Cortex of kidney (tissue), 1 donor: ENCODE measurements at places on chromosomes 13 and 19.

GRCh38 chr13:98838776-98839175, 86.3 kb upstream of the SLC15A1 start:
- DNase-seq = no peak

DNA sequence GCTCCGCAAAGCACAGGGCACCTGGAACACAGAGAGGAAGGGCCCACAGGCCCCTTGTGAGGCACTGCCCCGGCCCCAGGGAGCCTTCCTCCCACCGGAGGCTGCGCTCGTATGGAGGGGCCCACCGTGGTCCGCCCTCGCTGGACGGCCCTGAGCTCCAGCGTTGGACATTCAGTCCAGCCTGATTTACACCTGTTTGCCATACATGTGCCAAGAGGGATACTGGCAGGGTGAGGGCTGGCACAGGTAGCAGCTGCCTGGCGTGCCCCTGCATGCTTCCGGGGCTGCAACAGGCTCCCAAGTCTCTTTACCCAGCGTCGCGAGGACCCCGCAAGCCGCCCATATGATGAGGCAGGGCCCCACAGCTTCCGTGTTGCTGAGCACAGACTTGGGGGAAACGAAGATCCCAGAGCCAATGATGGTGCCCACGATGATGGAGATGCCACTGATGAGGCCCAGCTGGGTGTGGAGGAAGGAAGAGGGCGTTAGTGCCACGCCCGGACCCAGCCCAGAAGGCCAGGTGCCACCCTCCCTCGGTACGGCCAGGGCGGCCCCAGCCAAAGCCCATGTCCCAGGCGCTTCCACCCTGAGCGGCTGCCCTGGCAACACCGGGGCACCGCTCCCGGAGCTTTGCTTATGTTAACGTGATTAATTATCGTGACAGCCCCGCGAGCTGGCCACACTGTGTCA, 5.1 kb downstream of the SLC7A9 start:
- no peak for DNase-seq

DNA sequence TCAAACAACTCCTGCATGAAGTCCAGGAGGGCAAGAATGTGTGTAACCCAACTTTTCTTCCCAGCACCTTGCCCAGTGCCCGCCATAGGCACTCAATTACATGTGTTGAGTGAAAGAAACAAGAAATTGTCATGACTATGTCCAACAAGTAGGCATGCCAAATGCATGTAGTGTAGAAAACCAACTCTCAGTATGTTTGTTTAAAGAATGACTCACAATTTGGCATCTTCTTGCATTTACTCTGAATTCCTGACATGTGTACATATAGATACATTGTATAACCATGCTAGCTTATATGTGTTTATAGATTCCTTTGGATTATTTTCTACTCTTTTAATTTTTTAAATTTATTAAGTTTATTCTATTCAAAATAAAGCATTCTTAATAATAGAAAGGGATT, 305.0 kb downstream of the EFNB2 start:
- DNase-seq = no peak

DNA sequence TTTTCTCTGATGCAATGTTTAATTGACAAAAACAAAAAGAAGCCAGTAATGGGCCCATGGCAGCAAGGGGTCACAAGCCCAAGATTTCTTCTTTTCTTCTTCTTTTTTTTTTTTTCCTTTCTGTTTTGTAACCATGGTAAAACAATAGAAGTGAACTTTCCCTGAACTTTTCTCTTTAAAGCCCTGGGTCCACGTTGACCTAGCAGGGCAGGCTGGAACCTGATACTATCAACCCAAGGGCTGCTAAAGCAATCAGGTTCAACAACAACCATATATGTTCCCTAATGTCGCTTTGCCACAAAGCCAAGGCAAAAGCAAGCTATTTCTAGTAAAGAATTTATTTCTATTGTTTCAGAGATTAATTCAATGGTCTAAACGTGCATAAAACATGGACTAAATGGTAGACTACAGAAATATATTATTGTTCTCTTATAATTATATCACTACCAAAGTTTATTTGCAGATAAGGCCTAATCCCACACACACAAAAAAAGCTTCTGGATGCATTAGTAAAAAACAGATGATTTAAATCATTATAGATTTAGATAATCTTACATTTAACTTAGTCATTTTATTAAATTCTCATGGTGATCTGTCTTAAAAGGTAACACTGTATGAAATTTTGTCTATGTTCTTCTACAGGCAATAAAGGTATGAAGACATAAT, 153.9 kb downstream of the DACH1 start:
- DNase-seq = no peak

GRCh38 chr19:34962687-34963572, 1.1 kb downstream of the ZNF792 start:
- DNase-seq = no peak

- DNase-seq = no peak
Measured at GRCh38 chr19:57389194-57389729, 392 bp upstream of the ZNF548 start.

- no peak for DNase-seq
Measured at GRCh38 chr13:110027470-110028240, 241.3 kb upstream of the IRS2 start.
